K562 (cell line): ENCODE measurements at places on chromosomes 7 and 10. TPM values are rescaled to one million over a fixed set of nuclear protein-coding genes. Genes with fewer than 3 reads are reported as not detected.
A peak's percentile ranks its signal among the peaks of the same experiment; 100 is the strongest.

FAM53B gene
- 16.5 and 17.0 TPM in 2 replicates for total RNA-seq

GCK gene
- total RNA-seq, result 0.11 and 0.22 TPM in 2 replicates

NIPSNAP2 gene
- 52.5 and 52.7 TPM in 2 replicates for total RNA-seq

LIPF gene
- total RNA-seq, result not detected in 2 replicates

HTR7 gene
- total RNA-seq, result 0.24 and 0.36 TPM in 2 replicates

HHEX gene
- total RNA-seq, result 108 and 120 TPM in 2 replicates

GIMAP7 gene
- 0.25 and 0.42 TPM in 2 replicates for total RNA-seq

DNA sequence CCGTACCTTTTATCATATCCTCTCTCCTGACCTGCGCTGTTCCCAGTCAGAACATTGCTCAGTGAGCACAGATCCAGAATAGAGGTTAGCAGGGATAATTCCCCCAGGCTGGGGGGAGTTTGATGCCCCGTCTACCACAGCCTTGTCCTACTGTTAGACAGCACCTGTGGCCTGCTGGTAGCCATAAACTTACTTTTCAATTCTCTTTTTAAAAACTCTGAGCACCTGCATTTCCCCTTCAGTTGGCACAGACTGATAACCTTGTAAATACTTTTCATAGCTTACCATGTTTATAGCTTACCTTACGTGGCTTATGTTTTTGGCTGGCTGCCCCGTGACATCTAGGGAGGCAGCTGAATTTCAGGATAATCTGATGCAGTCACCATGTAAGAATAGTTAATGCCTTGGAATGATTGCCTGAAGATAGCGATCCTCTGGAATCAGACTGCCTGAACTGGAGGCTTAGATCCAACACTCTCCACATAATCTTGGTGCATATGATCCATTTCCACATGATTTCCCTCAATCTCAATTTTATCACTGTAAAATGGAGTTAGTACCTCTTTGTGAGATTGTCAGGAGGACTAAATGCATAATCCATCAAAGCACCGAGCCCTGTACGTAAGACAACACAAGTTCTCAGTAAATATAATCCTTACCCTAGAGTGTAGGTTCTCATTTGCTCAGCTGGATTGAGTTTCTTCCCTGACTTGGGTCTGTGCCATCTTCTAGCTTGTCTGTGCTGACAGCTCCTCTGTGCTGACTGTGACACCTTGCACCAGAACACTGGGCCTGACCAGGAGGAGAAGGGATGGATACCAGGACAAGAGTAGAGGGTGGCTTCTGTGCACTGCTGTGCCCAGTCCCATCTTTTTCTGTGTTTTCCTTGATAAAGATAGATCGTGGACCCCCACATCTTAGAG lies 111.7 kb upstream of the GJD4 start:
- peaks cover 15% of the 10 kb centered on the region; the same call in 2 of the 3 replicates for H3K36me3 ChIP-seq
- H3K27me3 ChIP-seq, result no peaks in the 10 kb centered on the region
- peaks cover 13% of the 10 kb centered on the region for H3K4me1 ChIP-seq
- H3K27ac ChIP-seq, result no peak overlapping the region

GRCh38 chr10:35368485-35369048 lies 32.3 kb downstream of the CCNY start:
- DNase-seq, result peak; percentile 58
- peaks cover 12% of the 10 kb centered on the region for H3K4me1 ChIP-seq
- no peaks in the 10 kb centered on the region for H3K27me3 ChIP-seq
- H3K27ac ChIP-seq, result peak overlapping the region; percentile 53
- H3K36me3 ChIP-seq, result no peaks in the 10 kb centered on the region; the same call in 2 of the 3 replicates

DNA sequence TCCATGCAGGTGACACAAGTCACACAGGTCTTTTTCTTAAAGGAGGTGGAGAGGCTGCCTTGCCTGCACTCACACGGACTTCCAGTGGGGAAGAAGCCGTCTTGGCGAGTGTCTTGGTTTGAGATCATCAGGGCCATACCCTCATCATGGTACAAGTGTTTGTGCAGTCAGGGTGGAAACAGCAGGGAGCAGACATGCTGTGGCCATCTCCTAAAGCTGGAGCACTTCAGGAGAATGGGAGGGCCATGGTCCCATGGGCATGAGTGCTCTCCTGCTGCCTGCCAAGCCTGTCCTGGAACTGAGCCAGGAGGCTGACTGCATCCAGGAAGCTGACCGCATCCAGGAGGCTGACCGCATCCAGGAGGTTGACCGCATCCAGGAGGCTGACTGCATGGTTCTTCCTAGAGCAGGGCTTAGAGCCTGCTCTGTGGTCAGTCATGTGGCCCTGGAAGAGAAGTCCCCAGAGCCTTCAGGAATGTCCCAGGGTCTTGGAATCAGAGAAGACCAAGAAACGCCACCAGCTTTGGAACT lies 98.4 kb downstream of the ADARB2 start:
- no peaks in the 10 kb centered on the region for H3K27me3 ChIP-seq
- H3K27ac ChIP-seq, result no peak overlapping the region
- no peak for DNase-seq
- no peaks in the 10 kb centered on the region for H3K36me3 ChIP-seq

DNA sequence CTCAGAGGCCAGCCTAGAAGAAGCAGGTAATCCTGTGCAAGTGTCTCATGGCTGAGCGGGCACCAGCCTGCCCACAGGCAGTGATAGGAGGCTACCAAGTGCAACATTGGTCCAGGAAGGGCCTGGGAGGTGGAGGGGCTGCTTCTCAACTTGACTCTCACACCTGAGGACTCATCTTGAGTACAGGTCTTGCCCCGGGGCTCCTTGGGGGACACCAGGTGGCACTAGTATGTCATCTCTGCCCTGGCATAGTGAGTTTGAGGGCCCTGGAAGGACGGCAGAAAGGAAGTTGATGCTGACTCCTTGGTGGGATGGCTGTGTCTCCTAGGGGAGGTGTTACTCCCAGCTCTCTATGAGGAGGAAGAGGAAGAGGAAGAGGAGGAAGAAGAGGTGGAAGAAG lies 2.3 kb downstream of the CCDC136 start:
- peaks cover 18% of the 10 kb centered on the region for H3K4me1 ChIP-seq
- no peaks in the 10 kb centered on the region for H3K27me3 ChIP-seq
- no peak overlapping the region for H3K4me3 ChIP-seq
- DNase-seq, result no peak
- peaks cover 17% of the 10 kb centered on the region; the same call in 2 of the 3 replicates for H3K36me3 ChIP-seq

DNA sequence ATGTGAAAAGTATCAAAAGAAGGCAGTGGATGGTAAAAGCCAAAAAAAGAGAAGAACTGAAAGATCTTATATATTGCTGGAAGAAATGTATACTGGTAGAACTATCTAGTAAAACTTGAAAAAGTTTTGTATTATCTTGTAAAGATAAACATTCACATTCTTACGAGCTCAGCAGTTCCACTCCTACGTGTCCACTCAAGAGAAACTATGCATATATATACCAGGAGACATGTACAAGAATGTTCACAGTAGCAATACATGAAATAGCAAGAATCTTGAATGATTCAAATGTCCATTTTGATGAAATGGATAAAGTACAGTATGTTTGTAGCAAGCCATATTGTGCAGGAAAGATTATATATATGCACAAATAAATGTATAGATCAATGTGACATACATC lies 155.0 kb downstream of the RNF133 start:
- DNase-seq, result no peak
- no peak overlapping the region for H3K27ac ChIP-seq
- H3K27me3 ChIP-seq, result no peaks in the 10 kb centered on the region
- H3K36me3 ChIP-seq, result no peaks in the 10 kb centered on the region
- H3K4me3 ChIP-seq, result no peak overlapping the region

DNA sequence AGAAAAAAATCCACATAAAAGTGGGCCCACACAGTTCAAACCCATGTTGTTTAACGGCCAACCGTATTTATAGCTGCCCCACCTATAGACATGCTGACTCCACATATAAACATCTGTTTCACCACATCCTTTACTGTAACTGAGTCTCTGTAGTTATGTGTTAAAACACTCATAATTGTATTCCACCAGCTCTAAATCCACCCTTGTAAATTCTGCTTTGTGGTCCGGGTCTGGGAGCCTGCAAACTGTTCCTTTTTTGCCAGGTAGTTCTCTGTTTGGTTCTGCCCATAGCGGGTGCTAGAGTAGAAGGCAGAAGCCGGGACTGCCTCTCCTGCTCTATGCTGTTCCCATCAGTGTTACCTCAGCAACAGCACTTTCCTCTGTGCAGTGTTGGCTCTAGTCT lies 20.2 kb upstream of the FHIP2A start:
- no peak for DNase-seq
- no peak overlapping the region for H3K27ac ChIP-seq
- no peaks in the 10 kb centered on the region for H3K36me3 ChIP-seq
- H3K27me3 ChIP-seq, result no peaks in the 10 kb centered on the region
- H3K4me3 ChIP-seq, result no peak overlapping the region

GRCh38 chr10:71419750-71420149 lies 23.0 kb downstream of the CDH23 start:
- H3K27me3 ChIP-seq, result peaks cover 14% of the 10 kb centered on the region; the same call in 2 of the 3 replicates
- no peak for DNase-seq
- no peaks in the 10 kb centered on the region for H3K36me3 ChIP-seq
- H3K4me1 ChIP-seq, result no peaks in the 10 kb centered on the region

DNA sequence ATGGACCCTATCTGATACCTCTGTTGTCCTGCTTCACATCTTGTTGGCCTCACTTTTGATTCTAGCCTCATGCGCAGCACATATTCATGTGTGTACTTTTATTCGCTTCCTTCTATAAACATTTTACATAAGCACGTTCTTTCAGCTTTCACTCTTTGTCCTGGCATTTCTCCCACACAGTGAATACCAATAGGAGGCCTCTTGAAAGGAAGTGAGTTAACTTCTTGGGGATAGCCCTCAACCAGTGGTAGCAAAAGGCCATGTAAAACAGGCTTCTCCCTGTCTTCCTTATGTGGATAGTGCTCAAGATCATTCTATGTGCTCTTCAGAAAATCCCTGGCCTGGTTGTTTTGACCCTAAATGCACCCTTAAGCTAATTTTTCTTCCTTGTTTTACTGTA lies 633.9 kb upstream of the MBL2 start:
- no peak overlapping the region for H3K4me3 ChIP-seq
- DNase-seq, result no peak
- no peaks in the 10 kb centered on the region for H3K36me3 ChIP-seq
- H3K27ac ChIP-seq, result no peak overlapping the region
- no peaks in the 10 kb centered on the region for H3K27me3 ChIP-seq

DNA sequence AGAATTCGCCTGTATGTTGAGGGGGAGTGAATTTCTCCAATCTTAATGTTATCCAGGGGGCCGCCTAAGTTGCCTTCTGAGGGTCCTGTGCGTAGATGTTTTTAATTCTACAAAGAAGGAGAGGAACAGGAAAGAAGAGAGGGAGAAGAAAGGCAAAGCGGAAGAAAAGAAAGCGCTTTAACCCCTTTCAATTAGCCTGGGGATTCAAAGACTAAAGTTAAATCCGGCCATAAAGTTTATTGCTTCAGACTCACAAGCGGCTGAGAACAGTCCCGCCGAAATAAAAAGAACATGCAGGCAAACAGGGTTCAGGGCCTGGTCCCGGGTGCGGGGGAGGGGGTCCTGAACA lies 4.5 kb downstream of the HOXA5 start:
- H3K4me3 ChIP-seq, result no peak overlapping the region
- no peak for DNase-seq
- H3K27me3 ChIP-seq, result peaks cover 62% of the 10 kb centered on the region

DNA sequence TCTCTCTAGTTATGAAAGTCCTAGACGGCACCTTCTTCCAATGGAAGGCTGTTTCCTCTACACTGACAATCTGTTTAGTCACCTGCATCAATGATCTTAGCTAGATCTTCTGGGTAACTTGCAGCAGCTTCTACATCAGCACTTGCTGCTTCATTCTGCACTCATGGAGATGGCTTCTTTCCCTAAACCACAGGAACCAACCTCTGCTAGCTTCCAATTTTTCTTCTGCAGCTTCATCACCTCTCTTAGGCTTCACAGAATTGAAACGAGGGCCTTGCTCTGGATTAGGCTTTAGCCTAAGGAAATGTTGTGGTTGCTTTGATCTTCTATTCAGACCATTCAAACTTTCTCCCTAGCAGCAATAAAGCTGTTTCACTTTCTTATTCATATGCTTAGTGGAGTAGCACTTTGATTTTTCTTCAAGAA lies 24.6 kb downstream of the NAMPT start:
- H3K36me3 ChIP-seq, result peaks cover 97% of the 10 kb centered on the region
- no peaks in the 10 kb centered on the region for H3K27me3 ChIP-seq
- no peak for DNase-seq
- H3K4me1 ChIP-seq, result no peaks in the 10 kb centered on the region

DNA sequence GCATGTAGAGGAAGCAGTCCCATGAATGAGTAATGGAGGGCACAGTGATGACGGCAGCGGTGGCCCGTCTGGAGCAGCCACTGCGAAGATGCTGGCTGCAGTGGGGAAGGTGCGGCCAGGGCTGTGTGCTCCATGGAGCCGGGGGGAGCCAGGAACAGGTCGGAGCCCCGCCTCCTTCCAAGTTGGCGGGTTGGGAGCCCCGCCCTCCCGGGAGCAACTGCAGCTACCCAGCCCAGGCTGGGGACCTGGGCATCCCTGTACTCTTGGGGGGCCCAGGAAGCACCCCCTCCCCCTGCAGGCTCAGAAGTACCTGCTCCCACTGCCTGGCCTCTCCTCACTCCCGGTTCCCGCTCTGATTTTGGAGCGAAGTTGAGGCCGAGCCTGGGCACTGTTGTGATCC lies 175.1 kb upstream of the ADCY1 start:
- H3K27me3 ChIP-seq, result no peaks in the 10 kb centered on the region
- H3K27ac ChIP-seq, result no peak overlapping the region
- H3K4me3 ChIP-seq, result no peak overlapping the region

DNA sequence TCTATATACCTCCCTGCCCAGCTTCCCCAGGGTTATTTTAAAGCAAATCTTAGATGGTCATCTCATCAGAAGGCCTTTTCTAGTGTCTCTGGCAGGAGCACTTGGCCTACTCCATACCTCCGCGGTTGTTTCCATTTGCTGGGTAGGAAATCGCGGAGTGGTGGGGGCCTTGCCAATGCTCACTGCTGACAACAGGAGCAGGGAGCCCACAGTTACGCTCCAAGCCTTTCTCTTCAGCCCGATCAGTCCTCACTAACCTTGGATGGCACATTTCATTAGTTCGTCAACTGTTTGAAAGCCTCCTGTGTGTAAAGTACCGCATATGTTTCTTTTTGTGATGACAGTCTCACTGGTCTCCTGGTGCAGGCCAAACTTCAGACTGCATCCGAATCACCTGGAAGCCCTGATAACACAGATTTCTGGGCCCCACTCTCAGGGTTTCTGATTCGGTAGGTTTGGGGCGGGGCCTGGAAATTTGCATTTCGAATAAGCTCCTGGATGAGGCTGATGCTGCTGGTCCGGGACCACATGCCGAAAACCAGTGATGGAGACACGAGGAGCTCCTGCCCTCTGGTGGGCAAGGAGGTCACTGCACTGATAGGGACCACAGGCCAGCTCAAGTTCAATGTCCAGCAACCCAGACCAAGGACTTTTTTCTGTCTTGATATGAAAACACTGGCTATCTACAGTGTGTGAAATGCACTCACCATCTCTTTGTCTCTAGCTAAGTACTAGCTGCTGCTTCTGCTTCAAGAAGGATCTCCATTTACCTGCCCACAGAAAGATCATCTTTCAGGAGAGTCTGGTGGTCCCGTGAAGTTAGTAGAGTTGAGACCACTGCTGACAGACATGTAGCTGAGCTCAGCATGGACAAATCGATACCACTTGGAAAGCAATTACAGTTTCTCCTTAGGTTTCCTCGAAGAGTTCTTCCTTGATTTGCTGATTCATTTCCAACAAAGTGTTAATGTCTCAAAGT lies 14.0 kb downstream of the LRGUK start:
- no peak overlapping the region for H3K4me3 ChIP-seq
- peak; percentile 89 for DNase-seq
- H3K36me3 ChIP-seq, result no peaks in the 10 kb centered on the region
- no peaks in the 10 kb centered on the region for H3K4me1 ChIP-seq
- no peak overlapping the region for H3K27ac ChIP-seq
